ENCODE measurements at places on chromosomes 1 and 21.

- peak; percentile 65 for DNase-seq
Measured at GRCh38 chr1:204459706-204460105, 34.9 kb downstream of the PIK3C2B start.

DNA sequence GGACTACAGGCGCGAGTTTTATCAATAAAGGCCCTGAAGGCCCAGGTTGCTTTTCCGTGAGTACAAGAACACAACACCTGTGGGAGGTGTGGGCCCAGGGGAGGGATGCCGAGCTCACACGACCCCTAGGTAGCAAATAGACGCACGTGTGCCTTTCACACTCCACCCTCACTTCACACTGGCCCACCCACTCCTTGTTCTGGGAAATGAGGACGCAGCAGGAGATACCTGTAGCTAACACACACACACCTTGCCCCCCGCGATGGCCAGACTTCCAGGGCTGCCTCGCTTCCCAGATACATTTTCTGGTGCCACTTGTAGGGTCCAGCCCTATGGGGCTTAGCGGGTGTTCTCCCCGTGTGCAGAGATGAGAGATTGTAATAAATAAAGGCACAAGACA lies 4.3 kb upstream of the CCDC27 start:
- DNase-seq: no peak

- DNase-seq: no peak
Measured at GRCh38 chr1:219430419-219430818, 182.5 kb downstream of the ZC3H11B start.

DNA sequence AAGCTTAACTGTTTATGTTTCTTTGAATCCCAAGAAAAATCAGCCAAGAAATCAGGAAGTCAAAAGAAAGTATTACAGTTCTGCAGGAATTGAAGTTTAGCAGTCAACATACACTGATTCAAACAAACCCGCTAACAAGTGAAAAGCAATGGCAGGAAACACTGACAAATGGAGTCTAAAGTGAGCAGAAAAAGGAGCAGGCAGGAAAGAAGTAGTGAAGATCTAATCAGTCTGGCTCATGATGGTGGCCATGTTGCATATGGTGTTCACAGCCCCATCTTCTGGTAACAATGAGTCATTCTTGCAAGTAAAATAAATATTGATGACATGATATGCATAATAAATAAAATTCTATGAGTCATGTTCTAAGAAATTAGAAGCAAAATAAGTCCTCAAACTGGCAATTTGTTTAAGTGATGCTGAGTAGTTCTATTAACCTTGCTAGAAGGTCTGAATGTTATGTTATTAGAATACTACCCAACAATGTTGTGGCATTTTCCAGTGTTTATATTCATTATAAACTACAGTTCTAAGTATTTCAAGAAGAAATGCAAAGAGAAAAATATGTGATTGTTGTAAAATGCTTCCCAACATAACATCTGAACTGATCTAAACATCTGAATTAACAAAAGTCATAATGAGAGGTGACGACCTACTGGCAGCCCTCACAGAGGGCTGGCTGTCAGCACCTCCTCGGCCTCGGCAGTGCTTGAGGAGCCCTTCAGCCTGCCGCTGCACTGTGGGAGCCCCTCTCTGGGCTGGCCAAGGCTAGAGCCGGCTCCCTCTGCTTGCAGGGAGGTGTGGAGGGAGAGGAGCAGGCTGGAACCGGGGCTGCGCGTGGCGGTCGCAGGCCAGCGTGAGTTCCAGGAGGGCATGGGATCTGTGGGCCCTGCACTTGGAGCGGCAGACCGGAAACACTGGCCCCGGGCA lies 5.7 kb upstream of the ACBD6 start:
- DNase-seq: peak; percentile 29

- no peak for DNase-seq
Measured at GRCh38 chr1:8367571-8368194, 49.8 kb downstream of the SLC45A1 start.
